NCI-H774 (cell line): ENCODE measurements at places on chromosomes 7 and 10.

GRCh38 chr10:127315888-127316287 lies 119.5 kb upstream of the INSYN2A start:
- no peak for DNase-seq

DNA sequence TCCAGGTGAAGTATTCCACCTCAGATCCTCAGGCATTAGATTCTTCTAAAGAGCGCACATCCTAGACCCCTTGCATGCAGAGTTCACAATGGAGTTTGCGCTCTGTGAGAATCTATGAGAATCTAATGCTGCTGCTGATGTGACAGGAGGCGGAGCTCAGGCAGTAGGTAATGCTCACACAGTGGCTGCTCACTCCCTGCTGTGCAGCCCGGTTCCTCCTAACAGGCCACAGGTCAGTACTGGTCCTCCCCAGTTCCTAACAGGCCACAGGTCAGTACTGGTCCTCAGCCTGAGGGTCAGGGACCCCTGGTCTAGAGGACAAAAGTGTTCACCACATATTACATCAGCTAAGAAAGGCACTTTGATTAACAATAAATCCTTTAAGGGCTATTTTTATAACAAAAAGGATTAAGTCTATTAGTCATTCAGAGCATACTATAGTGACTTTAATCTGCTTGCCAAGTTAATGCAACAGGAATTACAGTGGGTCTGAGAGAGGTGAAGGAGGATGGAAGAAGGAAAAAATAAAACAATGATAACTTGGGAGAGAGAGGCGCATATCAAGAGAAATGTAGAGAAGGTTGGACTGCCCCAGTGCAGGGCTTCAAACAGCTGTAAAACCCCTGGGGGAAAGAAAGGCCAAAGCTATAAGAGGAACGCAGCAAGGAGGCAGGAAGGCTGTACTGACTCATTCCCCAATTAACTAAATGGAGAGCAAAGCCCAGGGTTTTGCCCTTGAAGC lies 49.2 kb downstream of the CUL2 start:
- no peak for DNase-seq

DNA sequence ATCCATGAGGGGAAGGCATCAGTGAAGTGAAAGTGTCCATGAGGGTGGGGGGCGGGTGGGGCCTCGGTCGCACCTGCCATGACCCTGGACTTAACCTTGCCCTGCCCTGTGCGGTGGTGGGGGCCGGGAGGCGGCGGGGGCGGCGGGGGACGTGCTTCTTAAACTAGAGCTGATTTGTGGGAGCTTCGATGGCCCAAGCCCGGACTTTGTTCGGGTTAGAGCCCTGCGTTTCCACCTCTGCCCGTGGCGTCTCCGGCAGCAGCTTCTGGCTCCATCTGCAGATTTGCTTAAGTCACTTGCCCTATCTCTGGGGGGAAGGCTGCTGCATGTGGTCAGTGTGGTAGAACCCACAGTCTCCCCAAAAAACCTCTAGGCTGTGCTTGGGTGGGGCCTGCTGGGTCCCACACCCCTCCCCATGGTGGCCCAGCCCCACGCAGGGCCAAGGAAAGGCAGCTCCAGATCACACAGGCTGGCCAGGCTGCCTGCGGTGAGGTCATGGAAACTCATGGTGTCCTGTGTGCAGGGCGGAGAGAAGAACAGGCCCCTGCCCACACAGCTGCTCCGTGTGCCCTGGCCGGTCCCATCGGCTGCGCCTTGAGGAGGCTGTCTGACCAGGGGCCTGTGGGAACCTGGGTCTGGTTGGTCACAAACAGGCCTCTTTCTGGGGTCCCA lies 93.2 kb downstream of the INPP5A start:
- no peak for DNase-seq

DNA sequence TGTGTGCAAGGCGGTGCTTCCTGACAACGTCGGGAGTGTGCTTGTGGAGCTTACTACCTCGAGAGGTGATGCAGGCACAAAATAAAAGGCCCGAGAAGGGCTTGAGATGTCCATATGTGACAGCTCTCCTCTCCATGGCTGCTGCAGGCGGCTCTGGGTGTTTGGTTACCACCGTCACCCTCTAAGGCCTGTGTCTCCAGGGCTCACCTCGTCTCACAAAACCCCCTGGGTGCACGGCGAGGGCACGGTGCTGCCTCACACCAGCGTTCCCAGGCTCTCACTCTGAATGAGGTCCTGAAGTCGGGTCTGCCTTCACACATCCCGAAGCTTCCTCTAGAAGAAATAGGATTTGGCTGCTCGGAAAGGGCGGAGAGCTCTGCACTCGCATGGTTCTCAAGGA lies 32.9 kb downstream of the PROSER2 start:
- no peak for DNase-seq

DNA sequence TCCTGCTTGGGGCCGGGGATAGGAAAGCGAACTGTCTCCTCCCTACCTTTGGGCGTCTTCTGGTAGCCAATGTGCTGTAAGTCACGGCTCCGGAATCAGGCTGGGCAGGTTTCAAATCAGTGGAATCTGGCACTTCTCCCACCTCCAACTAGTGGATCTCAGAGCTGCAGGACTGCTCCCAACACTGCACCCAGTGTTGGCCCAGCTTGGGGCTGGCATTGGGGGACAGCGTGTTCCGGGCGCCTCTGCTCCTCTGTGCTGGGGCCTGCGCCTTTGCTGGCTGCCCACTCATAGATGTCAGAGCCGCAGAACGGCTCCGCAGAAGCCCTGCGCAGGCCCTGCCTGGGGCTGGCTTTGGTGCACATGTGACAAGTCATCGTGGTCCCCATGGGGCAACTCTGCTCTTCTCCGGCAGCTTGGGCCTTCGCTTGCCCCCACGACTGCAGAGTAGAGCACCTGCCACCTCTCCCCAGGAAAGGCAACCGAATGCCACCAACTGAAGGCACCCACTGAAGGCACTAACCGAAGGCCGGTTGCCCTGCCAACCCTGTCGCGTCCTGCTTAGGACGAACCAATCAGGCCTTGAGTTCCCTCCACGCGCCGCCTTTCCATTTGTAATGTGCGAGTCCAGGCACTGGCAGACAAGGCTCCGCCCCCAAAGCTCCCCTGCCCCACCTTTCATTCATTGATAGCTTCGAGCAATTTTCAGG lies 85.5 kb upstream of the ABI1 start:
- DNase-seq: no peak

GRCh38 chr7:96189129-96189820 lies 132.6 kb downstream of the SLC25A13 start:
- DNase-seq: no peak

DNA sequence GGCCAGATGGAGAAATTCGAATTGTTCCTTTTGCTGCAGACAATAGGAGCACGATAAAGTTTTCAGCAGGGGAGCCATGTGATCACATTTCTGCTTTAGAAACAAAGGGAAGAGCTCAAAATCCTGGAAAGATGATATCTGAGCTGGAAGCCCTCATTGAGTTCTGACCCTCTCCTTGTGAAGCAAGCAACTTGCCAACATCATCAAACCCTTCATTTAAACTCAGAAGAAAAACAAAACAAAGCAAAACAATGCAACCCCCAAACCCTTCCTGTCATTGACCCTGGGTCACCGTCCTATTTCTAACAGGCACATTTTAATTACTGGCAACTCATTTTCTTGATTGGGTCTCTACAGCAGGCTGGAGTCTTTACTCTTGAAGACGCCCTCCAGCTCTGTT lies 198.3 kb upstream of the ZNF32 start:
- no peak for DNase-seq

DNA sequence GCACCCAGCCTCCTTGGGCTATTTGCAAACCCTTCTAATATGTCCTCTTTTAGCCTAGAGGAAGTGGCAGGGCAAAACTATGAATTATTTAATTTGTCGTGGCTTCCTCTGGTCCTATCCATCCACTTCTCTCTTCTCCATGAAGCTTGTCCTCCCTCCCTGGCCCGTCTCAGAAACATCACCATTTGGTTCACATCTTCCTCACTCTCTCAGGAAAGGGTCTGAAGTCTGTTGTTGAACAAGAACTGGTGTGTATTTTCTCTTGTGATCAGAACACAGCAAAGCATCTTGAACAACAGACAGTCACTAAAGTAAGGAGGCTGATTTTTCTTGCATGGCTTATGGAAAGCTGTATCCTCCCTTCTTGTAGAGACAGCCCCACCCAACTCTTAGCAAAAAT lies 550.1 kb upstream of the NRP1 start:
- no peak for DNase-seq

GRCh38 chr10:121409466-121410104 lies 188.7 kb downstream of the FGFR2 start:
- no peak for DNase-seq
